HCT116 (cell line): ENCODE measurements at places on chromosomes 5 and 9.

DNA sequence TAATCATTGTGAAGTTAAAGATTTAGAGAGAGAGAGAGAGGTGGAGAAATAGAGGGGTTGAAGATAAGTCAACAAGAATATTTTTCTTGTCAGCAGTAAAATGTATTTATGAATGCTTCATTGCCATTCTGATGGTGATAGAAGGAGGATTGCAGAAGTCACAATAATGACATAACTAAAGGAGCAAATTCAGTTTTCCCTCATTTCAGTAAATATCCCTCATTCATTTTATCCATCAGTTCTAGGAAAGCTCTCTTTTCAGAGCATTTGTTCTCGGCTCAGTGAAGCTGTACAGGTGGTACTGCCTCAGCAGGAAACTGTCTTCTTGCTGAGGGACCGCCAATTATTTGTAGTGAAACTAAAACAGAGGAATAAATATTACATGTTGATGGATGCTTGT, 681.4 kb downstream of the CETN3 start:
- DNase-seq = no peak

- no peak for DNase-seq
These were observed 1.9 kb upstream of the NKD2 start for GRCh38 chr5:1006656-1007071.

DNA sequence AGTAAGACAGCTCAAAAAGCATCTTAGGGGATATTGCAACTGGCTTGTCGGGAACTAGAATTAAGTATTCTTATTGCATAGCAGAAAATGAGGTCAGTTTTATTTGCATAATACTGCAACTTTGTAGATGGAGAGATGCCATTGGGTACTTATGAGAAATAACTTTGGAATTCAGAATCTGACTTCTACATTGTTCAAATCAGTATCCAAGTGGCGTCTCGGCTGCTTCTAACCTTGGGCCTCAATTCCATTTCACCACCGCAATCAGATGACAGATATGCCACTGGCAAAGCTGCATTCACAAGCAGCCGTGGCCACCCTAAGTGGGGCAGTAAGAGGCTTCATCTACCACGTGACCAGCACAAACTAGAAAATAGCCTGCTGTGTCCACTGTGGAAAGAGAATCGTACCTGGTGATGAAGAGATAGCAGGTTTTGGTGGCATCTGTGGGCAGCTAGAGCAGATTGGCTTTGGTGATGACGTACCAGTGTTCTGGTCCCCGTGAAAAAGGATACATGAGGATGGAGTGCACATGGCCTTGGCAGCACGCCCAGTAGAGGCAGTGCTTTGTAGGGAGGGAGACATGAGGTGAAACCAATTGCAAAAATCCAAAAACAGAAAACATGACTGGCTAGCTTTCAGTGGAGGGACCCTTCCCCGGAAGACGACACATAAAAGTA, 116.6 kb downstream of the KLHL3 start:
- no peak for DNase-seq

- no peak for DNase-seq
These were observed 388.5 kb downstream of the ENC1 start for GRCh38 chr5:74252044-74252443.

GRCh38 chr5:133396187-133396741, 216.1 kb downstream of the FSTL4 start:
- DNase-seq = no peak

- DNase-seq = no peak
These were observed at the start of the genes EIF4E1B and SNCB for GRCh38 chr5:176629853-176630680. Gene EIF4E1B (plus strand): TSS chr5:176630675. CDS start chr5:176642788, 12,113 bp downstream. Gene SNCB (minus strand): TSS chr5:176630534. CDS start chr5:176629654, 880 bp downstream.

- no peak for DNase-seq
These were observed 61.2 kb upstream of the TAF11L2 start for GRCh38 chr5:17436761-17437221.

DNA sequence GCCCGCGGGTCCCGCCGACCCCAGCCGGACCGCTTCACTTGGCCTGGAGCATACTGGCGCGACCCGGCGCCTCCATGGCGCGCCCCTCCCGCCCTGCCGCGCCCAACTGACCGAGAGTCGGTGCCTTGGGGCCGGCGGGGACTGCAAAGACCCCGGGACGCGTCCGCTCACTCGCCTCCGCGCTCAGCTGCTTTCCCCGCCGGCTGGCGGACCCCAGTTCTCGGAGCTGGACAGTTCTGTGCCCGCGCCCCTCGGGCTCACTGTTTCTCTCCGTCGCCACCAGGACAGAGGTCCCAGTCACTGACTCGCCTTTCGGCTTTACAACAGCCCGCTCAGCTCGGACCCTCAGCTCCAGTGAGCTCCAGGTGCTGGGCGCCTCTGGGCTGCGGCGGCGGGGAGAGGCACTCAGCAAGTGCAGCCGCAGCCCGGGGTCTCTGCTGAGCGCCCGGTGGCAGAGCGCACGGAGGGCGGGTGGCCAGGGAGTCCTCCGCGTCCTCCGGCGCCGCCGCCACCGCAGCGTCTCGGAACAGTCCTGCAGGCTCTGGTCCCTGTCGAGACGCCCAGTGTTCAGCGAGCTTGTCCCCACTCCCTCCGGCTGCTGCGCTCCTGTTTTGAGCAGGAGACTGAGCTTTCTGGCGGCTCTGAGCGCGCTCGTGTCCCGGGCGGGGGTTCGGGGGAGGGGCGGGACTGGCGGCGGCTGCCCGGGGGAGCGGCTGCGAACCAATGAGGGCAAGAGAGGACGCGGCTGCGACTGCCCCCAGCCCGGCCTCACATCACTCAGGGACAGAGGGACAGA, at the start of gene SMIM32:
TSS of gene SMIM32 (minus strand) at position 637 of the 796 bp plus-strand sequence. CDS start 638 bp downstream, outside the sequence.
- DNase-seq = no peak

- DNase-seq = no peak
These were observed 164.8 kb downstream of the DEPDC1B start for GRCh38 chr5:60535198-60535597.

DNA sequence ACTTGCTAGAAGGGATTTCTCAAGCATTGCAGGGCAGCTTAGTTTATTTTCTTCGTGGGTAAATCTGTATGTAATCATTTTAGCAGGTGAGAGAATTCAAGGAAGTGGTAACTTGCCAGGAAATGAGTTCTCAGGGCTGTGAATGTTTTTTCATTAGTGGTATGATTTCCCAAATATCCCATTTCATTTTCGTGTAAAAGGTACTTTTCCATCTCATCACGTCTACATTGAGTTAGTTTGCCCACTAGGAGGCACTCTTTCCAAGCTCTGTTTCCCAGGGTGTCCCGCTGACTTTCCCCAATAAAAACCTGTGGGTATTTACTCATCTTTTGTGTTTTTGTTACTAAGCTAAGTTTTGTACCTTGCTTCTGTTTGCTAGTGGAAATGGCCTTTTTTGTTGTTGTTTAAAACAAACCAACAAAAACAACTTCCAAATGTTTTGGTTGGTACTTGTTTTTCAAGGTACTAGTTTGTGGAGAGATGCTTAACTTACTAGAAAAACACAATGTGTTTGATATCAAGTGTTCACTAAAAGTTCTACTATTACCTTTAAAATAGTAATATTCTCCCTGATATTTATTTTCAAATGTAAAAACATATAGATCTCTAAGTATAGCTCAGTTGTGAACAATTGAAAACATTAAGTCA, 373.6 kb downstream of the ADGRV1 start:
- peak; percentile 44 for DNase-seq

GRCh38 chr5:160616712-160617497, 195.2 kb downstream of the PTTG1 start:
- no peak for DNase-seq

- DNase-seq = no peak
These were observed 20.3 kb upstream of the SH3RF2 start for GRCh38 chr5:145915970-145916638.

GRCh38 chr9:127949827-127950512, 12.3 kb upstream of the DPM2 start:
- DNase-seq = no peak

GRCh38 chr5:137078171-137078665, 420.9 kb downstream of the SPOCK1 start:
- DNase-seq = peak; percentile 18

- DNase-seq = no peak
These were observed 77.1 kb downstream of the YIPF5 start for GRCh38 chr5:144093400-144093799.

GRCh38 chr5:162392336-162392735, 324.8 kb downstream of the GABRG2 start:
- no peak for DNase-seq

DNA sequence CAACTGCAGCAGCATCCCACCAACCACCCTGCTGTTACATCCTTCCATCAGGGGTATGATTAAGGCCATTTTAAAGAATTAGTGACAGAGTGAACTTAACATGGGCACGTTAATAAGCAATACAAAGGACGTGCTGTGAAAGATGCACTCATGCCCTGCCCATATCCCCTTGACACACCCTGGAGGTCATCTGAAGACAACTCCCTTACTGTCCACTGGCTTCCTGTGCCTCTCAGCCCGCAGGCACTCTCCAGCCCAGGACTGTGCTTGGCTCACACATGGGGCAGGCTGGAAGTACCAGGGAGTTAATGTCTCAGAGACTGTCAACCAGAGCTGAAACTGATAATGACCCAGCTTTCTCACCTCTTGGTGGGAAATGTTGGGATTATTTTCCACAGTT, 81.8 kb downstream of the TRIM36 start:
- DNase-seq = no peak

GRCh38 chr9:126860077-126860756, at the start of gene ZBTB34:
Gene ZBTB34 (plus strand): TSS chr9:126860639. CDS start chr9:126879400, 18,761 bp downstream.
- DNase-seq = peak; percentile 6

- peak; percentile 42 for DNase-seq
These were observed 5.9 kb upstream of the FRMD3 start for GRCh38 chr9:83544002-83544698.

DNA sequence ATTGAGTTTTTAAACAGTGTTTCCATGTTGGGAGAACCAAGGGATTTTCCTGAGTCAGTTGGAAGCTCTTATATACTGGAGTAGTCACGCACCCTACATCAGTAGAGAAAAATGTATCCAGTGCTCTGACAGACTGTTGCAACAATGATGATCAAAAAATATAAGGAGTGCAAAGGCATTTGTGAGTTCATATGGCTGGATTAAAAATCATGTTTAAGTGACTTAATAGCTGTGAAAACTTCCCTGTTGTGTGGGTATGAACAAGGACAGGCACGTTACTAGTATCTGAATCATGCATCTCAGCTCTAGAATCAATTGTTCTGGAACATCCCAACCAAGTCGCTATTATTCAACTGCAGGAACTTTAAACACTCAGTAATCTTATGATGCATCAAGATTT, 229.7 kb downstream of the ROR2 start:
- no peak for DNase-seq

- DNase-seq = no peak
These were observed 33.8 kb downstream of the GPBP1 start for GRCh38 chr5:57207681-57208080.

DNA sequence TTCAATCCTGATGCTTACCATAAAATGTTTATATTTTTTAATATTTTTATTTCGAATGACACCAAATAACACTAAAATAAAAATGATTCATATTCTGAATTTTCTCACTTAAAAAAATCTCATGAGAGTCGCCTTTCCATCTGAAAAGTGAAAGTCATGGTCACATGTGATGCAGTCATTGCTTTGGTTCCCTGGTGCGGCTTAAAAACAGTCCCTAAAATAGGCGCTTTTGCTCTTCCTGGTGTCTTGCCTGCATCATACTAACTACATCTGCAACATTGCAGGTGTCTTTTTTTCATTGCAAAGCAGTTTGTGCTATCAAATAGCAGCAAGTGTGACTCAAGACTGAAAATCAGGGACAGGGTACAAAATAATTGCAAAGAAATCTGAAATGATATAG, 185.2 kb upstream of the NREP start:
- DNase-seq = no peak

DNA sequence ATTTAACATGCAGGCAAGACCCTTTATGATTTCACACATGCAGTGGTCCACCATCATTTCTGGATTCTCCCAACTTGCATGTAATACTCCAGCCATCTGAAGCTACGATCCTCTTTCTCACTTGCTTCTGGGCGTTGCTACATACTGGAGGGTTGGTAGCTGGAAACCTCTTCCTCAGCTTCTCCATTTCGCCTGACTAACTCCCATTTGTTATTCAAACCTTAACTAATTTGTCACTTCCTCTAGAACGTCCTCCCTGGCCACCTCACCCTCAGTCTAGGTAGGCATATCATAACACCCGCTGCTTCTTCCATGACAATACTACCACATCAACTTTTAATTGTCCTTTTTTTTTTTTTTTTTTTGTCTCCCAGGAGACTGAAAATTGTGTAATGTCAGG, 72.6 kb upstream of the EQTN start:
- no peak for DNase-seq

- peak; percentile 27 for DNase-seq
These were observed 21.1 kb downstream of the VCP start for GRCh38 chr9:35051069-35051967.

GRCh38 chr5:124859027-124859426, 112.6 kb upstream of the ZNF608 start:
- DNase-seq = no peak

DNA sequence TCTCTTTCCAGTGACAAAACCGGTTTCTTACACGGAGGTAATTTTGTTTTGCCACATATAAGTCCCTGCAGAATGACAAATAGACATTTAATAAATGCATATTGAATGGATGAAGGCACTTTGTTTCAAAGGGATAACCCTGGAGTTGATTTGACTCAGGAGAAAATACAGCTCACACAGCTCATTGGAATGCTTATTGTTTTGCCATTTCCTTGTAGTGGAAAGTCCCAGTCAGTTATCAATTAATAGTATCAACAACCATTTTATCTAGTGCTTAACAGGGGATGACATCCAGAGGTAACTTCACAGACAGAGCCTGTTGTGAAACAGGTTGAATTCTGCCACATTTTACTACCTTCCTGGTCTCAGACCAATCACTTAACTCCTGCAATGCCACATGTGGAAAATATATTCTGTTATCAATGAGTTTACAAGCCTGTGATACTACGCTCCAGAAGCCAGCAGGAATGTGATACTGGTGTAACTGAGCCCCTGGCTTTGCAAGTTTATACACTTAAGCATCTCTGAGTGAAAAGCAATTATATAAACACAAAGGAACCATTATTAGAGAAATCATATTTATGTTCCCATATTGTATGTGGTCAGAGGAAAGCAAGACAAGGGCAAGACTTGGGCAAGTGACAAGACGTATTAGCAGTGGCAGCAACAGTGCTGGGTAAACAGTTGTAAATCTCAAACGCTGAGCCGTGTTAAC, 123.1 kb upstream of the ANKRD55 start:
- DNase-seq = no peak

- no peak for DNase-seq
These were observed 71.3 kb upstream of the CXCL14 start for GRCh38 chr5:135650081-135650480.

DNA sequence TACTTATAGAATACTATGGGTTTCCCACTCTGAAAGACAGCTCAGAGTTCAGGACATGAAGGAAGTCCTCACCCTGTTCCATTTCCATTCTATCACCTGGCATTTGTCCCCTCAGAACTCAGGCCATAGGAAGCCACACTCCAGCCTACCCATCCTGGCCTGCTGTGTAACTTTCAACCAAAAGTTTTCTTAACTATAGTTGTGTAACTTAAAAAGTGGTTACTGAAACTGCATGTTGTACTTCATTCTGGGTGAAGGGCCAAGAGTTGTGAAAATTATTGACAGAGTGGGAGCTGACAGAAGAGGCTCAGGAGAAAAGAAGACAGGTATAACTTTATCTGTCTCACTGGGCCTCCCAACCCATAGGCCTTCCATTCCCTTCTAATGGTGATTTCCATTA, 212.5 kb downstream of the RAB3C start:
- no peak for DNase-seq

- DNase-seq = no peak
These were observed 105.7 kb upstream of the SARDH start for GRCh38 chr9:133843751-133844397.

GRCh38 chr9:95570150-95570549, 53.4 kb upstream of the PTCH1 start:
- DNase-seq = no peak

GRCh38 chr5:79961716-79962574, 29.1 kb downstream of the MTX3 start:
- no peak for DNase-seq

GRCh38 chr9:92179286-92180001, 64.2 kb upstream of the SPTLC1 start:
- no peak for DNase-seq
